ENCODE measurements at places on chromosomes 2 and 18.

- DNase-seq, result no peak
Measured at GRCh38 chr2:44547718-44548117, 186.0 kb downstream of the CAMKMT start.

DNA sequence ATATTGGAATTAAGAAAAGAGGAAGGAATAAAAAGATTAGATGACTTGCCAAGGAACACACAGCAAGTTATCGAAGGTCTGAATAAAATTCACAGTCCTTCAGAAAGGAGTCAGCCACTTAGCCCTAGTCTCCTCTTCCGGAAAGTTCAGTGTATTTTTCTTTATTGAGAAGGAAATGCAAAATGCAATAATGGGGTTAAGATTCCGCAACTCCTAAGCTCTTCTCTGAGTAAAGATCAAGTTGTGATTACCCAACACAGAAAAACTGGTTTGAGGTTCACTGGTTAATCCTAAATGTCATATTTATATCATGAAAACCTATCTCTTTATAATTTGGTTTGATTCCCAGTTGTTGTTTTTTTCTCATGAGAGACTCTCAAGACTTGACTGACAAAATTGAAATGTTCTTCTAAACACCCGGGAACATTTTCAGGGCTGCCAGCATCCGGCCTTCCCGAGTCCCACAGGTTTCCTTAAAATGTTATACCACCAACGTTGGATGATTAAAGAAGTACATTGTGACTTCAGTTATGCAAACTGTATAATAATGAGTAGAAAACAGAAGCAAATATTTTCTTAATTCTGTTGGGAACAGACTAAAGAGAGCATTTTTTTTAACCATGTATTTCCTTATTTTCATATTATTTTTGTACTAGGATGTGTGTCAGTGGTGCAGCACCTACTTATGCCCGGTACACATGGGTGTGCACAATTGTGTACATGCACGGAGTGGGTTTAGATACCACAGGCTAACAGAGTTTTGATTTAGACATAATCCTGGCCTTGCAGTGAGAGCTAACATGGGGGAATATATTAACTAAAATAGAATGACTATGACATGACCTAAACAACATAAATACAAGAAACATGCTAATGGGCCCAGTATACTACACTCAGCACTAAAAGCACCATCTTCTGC lies 100.2 kb downstream of the STK39 start:
- no peak for DNase-seq

DNA sequence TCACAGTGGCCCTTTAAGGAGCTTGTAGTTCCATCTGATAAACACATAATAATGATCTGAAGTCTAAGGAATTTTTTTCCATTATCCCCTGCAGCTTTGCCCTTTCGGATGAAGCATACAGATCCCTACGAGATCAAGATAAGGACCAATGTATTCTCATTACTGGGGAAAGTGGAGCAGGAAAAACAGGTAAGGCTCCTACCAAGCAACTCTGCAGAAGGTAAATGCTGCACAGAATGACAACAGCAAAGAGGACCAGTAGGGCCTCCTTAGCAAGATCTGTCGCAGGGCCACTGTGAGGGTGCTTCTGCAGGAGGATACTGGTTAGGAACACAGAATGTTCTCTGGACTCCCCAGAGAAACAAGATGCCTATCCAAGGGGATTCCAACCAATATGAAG lies 84.6 kb downstream of the MYO1B start:
- DNase-seq, result no peak

DNA sequence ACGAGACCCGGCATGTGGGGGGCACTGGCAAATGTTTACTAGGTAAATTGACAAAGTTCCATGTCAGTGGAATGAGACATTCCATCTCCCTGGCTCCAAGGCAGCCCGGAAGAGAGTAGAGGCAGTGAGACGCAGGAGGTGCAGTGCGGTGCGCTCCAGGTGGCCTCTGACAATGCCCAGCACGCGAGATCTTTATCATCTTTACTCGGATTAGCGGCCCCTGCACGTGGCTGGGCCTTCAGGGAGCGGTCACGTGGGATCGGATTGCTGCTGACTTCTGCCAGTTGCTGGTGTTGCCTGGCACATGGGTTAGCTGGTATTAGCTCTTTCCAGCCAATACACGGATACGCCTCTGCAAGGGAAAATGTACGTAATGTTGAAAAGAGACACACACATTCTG lies 151.2 kb upstream of the ALKAL2 start:
- DNase-seq, result no peak

- no peak for DNase-seq
Measured at GRCh38 chr18:80246445-80247392, 595 bp downstream of the PARD6G start.

GRCh38 chr2:141927536-141927935 lies 203.3 kb downstream of the LRP1B start:
- DNase-seq, result no peak

DNA sequence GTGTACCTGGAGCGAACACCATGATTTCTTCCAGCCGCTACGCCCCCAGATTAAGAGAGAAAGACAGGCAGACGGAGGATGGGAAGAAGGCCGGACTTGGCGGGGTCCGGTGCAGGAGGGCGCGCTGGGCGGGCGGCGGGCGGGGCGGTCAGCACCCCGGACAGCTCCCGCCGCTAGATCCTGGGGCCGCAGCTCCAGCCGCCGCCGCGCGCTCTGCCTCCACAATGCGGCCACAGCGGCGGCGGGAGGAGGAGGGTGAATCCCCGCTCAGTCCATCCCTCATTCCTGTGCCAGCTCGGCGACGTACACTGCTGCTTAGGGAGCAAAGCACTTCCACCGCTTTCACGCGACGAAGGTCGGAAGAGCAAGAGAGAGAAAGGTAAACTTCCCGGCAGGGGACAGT lies at the start of gene AKAIN1:
Gene AKAIN1 (minus strand): TSS at position 226 of the 403 bp plus-strand sequence. CDS start 204 bp downstream, at position 22.
- no peak for DNase-seq

GRCh38 chr2:167100506-167100905 lies 212.2 kb downstream of the XIRP2 start:
- no peak for DNase-seq

- DNase-seq, result no peak
Measured at GRCh38 chr2:48328159-48328809, 201.7 kb upstream of the STON1 start.

DNA sequence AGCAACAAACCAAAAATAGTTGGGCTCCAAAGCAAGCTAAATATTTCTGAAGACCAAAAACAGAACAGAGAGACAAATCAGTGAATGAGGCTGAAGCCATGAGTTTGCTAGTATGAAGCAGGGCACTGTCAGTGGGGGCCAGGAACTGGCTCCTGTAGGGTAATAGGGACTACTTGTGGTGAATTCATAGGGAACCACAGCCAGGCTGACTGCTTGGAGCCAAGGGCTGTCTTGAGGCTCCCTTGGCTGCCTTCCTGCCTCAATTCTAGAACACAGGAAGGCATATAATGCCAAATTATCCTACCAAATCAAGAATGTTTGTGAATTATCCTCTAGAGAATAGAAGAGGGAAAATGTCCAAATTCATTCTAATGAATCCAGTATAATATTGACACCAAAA lies 406.0 kb downstream of the CCDC85A start:
- no peak for DNase-seq

DNA sequence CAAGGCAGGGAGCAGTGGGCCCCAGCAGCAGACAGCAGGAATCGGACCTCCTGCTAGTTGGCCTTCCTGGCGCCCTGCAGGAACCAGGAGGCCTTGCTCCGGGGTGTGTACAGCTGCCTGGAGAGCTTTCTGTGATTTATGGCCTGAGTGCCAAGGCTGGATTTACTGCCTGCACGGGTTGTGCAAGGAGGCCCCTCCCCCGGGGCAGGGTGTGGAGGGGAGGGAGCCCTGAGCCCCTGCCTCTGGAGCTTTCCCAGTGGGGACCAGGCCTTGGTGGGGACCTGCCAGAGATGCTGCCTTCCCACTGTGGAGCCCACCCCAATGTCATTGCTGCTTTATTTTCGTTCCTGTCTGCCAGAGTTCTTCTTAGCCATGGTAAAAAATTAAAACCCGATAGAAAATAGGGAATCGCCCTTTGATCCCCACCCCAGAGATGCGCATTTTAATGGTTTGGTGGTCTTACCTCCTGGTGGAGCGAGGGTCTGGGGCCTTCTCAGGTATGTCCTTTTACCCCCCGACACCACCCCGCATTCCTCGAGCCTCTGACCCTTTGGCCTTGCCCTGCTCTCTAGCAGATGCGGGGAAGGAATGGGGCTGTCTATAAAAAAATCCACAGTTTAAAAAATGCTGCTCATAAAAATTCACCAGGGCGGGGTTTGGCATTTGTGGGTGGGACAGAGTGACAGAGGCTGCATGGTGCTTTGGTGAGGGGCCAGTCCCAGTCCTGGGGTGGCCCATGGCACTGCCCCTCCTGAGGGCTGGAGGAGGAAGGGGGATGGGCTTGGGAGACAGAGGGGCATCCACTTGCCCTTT lies 6.9 kb upstream of the RALB start:
- no peak for DNase-seq

- DNase-seq, result peak; percentile 66
Measured at GRCh38 chr2:88671786-88672427, 19.6 kb upstream of the RPIA start.

GRCh38 chr18:74579496-74580065 lies 18.1 kb upstream of the ZNF407 start:
- DNase-seq, result no peak

GRCh38 chr18:59963229-59963628 lies 63.4 kb downstream of the PMAIP1 start:
- no peak for DNase-seq

GRCh38 chr2:165357758-165358157 lies 111.7 kb upstream of the CSRNP3 start:
- DNase-seq, result no peak

- no peak for DNase-seq
Measured at GRCh38 chr2:241482126-241482955, 26.0 kb downstream of the STK25 start.

GRCh38 chr2:1594373-1595171 lies 149.7 kb downstream of the PXDN start:
- DNase-seq, result no peak

- no peak for DNase-seq
Measured at GRCh38 chr18:77911971-77912605, 662.4 kb downstream of the GALR1 start.

GRCh38 chr2:83826577-83826976 lies 632.5 kb downstream of the SUCLG1 start:
- DNase-seq, result no peak

- no peak for DNase-seq
Measured at GRCh38 chr2:120830096-120830830, 94.6 kb downstream of the GLI2 start.

GRCh38 chr2:11968521-11968920 lies 222.1 kb downstream of the LPIN1 start:
- DNase-seq, result no peak

DNA sequence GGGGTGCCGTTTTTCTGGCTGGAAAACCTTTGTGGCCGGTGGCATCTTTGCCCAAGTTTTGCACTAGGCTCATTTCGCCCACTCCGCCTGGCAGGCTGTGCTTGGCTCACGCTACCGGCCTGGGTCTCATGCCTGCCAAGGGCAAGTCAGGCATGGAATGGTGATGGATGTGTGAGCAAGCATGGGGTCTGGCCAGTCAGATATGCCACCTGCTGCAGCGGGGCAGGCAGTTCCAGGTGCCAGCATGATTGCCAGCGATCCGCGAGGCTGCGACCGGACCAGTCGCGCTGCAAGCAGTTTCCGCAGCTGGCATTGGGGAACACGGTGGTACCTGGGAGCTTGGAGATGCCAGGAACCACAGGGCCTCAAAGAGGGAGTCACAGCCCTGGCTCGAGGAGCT lies 40.6 kb downstream of the TAF1B start:
- DNase-seq, result no peak

- no peak for DNase-seq
Measured at GRCh38 chr18:74608681-74609080, 11.0 kb downstream of the ZNF407 start.

DNA sequence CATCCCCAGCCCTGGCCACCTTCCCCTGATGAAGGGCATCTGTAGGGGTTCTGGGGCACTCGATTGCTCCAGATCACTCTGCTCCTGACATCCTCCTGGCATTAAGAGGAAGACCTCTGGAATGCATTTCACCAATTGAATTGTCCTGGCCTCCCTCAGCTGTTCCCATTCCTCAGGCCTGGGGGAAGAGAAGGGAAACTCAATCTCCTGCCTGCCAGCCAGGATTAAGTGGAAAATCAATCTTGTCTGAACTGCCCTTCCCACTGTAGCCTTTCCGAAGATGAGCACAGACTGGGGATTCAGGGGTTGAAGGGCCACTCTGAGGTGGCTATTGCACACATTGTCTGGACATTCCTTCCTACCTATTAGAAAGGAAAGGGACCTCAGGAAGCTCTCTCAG lies 99.8 kb downstream of the ALK start:
- DNase-seq, result no peak

- no peak for DNase-seq
Measured at GRCh38 chr18:44309185-44309584, 371.5 kb upstream of the SETBP1 start.

DNA sequence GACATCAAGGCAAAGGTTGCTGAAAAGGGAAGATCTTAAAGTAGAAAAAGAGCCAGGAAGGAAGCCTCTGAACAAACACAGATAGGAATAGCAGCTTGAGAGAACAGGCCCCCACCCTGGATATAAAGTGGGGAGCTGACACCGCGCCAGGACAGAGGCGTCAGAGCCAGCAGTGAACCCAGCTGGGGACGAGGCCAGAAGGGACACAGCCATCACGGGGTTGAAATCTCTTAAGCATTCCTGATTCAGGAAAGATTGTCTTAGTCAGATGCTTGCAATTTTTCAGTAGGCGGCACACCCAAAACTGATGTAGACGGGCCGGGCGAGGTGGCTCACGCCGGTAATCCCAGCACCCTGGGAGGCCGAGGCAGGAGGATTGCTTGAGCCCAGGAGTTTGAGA lies 93.8 kb upstream of the PHLPP1 start:
- no peak for DNase-seq

GRCh38 chr2:181683518-181684453 lies 3.5 kb upstream of the NEUROD1 start:
- no peak for DNase-seq

- no peak for DNase-seq
Measured at GRCh38 chr18:41999751-42000150, 44.7 kb downstream of the PIK3C3 start.

DNA sequence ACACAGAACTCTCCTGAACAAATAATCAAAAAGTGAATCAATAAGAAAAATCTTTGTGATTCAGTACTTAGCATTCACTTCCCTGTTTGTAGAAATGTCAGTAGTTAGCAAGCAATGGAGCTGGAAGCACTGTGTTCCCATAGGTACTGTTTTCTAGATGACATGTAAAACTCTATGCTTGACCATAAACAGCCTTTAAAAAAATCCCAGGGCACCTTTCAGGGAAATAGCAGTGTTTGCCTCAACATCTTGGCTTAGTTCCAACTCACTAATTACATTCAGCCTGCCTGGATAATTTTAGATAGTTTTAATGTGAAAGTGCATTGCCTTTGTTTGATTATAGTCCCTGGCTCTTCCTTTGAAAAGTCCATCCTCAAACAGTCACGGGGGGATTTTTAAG lies 721.8 kb downstream of the ERBB4 start:
- no peak for DNase-seq

DNA sequence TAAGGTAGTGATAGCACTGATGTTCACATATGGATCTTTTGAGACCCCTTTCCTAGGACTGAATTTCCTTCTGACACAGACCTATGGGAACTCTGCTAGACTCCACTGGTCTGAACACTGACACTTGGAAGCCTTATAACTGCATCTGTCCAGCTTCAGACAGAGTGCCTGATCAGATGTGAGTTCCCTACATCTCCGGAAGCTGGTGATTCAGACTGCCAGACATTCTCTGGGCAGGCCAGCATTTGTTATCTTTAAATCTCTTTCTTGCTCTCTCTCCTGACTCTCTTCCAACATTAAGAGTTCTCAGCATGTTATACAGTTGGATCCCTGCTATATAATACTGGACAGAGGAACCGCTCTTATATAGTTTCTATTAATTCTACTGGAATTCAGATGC lies 408.5 kb downstream of the ZEB2 start:
- no peak for DNase-seq

GRCh38 chr2:96823198-96823597 lies 7.1 kb downstream of the CNNM3 start:
- no peak for DNase-seq
